Natural killer cell treated with Interleukin-12 subunit alpha and Interleukin-12 subunit beta and Interleukin-15 and Interleukin-18, amount 100 ng/mL, for 72 hours (primary cell): ENCODE measurements at places on chromosomes 13 and 19. TPM values are rescaled to one million over a fixed set of nuclear protein-coding genes. Genes with fewer than 3 reads are reported as not detected.

- H3K27ac ChIP-seq = no peak overlapping the region
- no peaks in the 10 kb centered on the region for H3K36me3 ChIP-seq
- H3K4me1 ChIP-seq = no peaks in the 10 kb centered on the region
- no peak for DNase-seq
- no peaks in the 10 kb centered on the region for H3K27me3 ChIP-seq
Measured at GRCh38 chr13:37413161-37413560, 185.4 kb downstream of the POSTN start.

- no peaks in the 10 kb centered on the region for H3K4me1 ChIP-seq
- no peaks in the 10 kb centered on the region for H3K36me3 ChIP-seq
- H3K4me3 ChIP-seq = no peak overlapping the region
- H3K27ac ChIP-seq = peak overlapping the region; percentile 59
Measured at GRCh38 chr19:8494158-8494557, 8.3 kb downstream of the PRAM1 start.

- H3K27me3 ChIP-seq = peaks cover 7% of the 10 kb centered on the region
- H3K4me1 ChIP-seq = no peaks in the 10 kb centered on the region
- no peaks in the 10 kb centered on the region for H3K36me3 ChIP-seq
- H3K4me3 ChIP-seq = no peak overlapping the region
- DNase-seq = no peak
Measured at GRCh38 chr19:23698711-23699520, 11.9 kb upstream of the ZNF675 start.

- no peaks in the 10 kb centered on the region for H3K36me3 ChIP-seq
- H3K4me1 ChIP-seq = peaks cover 28% of the 10 kb centered on the region
- peak overlapping the region; percentile 91 for H3K4me3 ChIP-seq
- H3K27ac ChIP-seq = peak overlapping the region; percentile 94
Measured at GRCh38 chr19:49117677-49118564, 1.0 kb downstream of the C19orf73 start.

DNA sequence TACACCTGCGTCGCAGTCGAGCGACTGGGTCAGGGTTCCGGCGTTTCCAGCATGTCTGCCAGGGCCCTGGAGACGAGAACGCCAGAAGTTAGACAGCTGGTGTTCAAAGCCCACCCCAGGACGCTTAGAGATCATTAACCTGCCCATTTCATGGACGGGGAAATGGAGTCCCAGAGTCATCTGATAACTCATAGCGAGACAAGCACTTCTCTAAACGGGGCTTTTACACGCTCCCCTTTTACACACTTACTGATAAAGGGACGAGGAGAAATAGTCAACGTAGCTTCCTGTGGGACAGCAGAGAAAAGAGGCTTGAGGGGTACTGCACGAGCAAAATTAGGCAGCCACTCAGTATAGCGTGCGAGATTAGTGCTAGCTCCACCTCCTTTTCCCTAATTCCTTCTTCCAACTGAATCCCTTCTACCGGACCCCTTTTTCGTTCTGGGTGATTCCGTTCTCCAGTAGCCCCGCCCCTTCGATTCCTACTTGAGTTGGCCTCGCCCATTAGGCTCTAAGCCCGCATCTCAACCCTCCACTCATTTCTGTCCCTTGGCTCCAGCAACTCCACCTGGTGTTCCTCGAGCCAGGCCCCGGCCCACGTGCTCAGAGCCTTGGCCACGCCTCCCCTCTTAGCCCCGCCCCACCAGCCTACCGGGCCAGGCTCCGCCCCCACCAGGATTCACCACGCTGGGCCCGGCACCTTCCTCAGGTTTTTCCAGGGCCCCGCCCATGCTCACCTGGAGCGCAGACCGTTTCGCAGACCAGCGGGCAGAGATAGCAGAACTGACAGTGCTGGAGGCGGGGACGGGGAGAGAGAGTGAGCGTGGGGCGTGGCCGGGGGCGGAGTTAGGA is 3.7 kb downstream of the HRC start:
- no peak overlapping the region for H3K27ac ChIP-seq
- peak overlapping the region; percentile 61 for H3K4me3 ChIP-seq
- DNase-seq = no peak

DNA sequence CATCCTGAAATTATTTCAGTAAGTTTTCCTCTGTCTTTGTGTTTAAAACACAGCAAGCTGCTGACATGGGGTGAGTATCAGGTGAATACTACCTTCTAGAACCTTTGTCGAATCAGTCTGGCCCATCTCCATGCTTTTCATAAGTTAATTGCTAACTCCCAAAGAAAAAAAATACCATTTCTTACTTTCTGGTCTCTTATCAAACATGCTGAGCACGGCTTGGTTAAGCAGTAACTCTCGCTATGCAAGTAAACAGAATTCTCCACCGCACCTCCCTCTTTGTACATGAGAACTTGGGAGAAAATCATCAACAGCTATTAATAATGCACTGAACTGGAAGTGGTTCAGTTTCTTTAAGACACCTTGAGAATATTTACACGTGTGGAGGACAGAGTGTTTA is 88.6 kb downstream of the FGF9 start:
- H3K4me1 ChIP-seq = no peaks in the 10 kb centered on the region
- no peaks in the 10 kb centered on the region for H3K36me3 ChIP-seq
- H3K4me3 ChIP-seq = no peak overlapping the region

GRCh38 chr19:21210037-21210621 is 68.3 kb downstream of the ZNF431 start:
- H3K4me1 ChIP-seq = peaks cover 4% of the 10 kb centered on the region
- no peaks in the 10 kb centered on the region for H3K36me3 ChIP-seq
- peaks cover 9% of the 10 kb centered on the region for H3K27me3 ChIP-seq
- H3K27ac ChIP-seq = no peak overlapping the region

- no peaks in the 10 kb centered on the region for H3K4me1 ChIP-seq
- H3K36me3 ChIP-seq = no peaks in the 10 kb centered on the region
- H3K4me3 ChIP-seq = no peak overlapping the region
- H3K27ac ChIP-seq = no peak overlapping the region
- no peak for DNase-seq
Measured at GRCh38 chr13:43232144-43232872, 208.9 kb downstream of the DNAJC15 start.

Gene EDNRB
- total RNA-seq = not detected

Gene PRKCG
- not detected for total RNA-seq

Gene RPS16
- total RNA-seq = 1,544 TPM
